ENCODE measurements at places on chromosomes 1 and 21. TPM values are rescaled to one million over a fixed set of nuclear protein-coding genes. Genes with fewer than 3 reads are reported as not detected.

The TCHH gene
- polyA plus RNA-seq, result not detected

The NT5C1A gene
- polyA plus RNA-seq, result not detected

The CCDC24 gene
- polyA plus RNA-seq, result 0.41 TPM

The ABCA4 gene
- not detected for polyA plus RNA-seq

The ZNF593OS gene
- not detected for polyA plus RNA-seq

The FNDC5 gene
- polyA plus RNA-seq, result 0.25 TPM

The SLC25A24 gene
- polyA plus RNA-seq, result 7.5 TPM

The HPCAL4 gene
- polyA plus RNA-seq, result 9.4 TPM

The UTS2 gene
- not detected for polyA plus RNA-seq

The TAS1R3 gene
- 0.32 TPM for polyA plus RNA-seq

The S100A5 gene
- 1.5 TPM for polyA plus RNA-seq

The OR2AK2 gene
- not detected for polyA plus RNA-seq

The ESPN gene
- polyA plus RNA-seq, result 0.60 TPM

The ADAMTS1 gene
- polyA plus RNA-seq, result 0.71 TPM

All from naive thymus-derived CD4-positive, alpha-beta T cell (primary cell).